Activated CD8-positive, alpha-beta T cell treated with anti-CD3 and anti-CD28 coated beads for 36 hours (primary cell): ENCODE measurements at places on chromosomes 5 and 9. TPM values are rescaled to one million over a fixed set of nuclear protein-coding genes. Genes with fewer than 3 reads are reported as not detected.

- H3K4me1 ChIP-seq = no peaks in the 10 kb centered on the region
- H3K27me3 ChIP-seq = peaks cover 1% of the 10 kb centered on the region
- no peak for DNase-seq
Measured at GRCh38 chr5:111636736-111637135, 120.3 kb downstream of the NREP start.

- H3K27ac ChIP-seq = no peak overlapping the region
- peaks cover 5% of the 10 kb centered on the region for H3K27me3 ChIP-seq
- H3K36me3 ChIP-seq = no peaks in the 10 kb centered on the region
- DNase-seq = no peak
- H3K4me1 ChIP-seq = no peaks in the 10 kb centered on the region
Measured at GRCh38 chr9:36894695-36895310, 139.3 kb downstream of the PAX5 start.

- H3K4me3 ChIP-seq = no peak overlapping the region
- no peak overlapping the region for H3K27ac ChIP-seq
- H3K36me3 ChIP-seq = peaks cover 4% of the 10 kb centered on the region
- H3K4me1 ChIP-seq = no peaks in the 10 kb centered on the region
- no peak for DNase-seq
Measured at GRCh38 chr5:81924442-81924841, 47.4 kb upstream of the ATG10 start.

GRCh38 chr9:83588256-83588655, 34.7 kb upstream of the IDNK start:
- H3K4me3 ChIP-seq = no peak overlapping the region
- H3K27ac ChIP-seq = no peak overlapping the region
- no peak for DNase-seq
- peaks cover 3% of the 10 kb centered on the region for H3K36me3 ChIP-seq
- H3K27me3 ChIP-seq = no peaks in the 10 kb centered on the region
- H3K4me1 ChIP-seq = no peaks in the 10 kb centered on the region

The ATOX1 gene
- 73.3 TPM for total RNA-seq

GRCh38 chr9:25418974-25419373, 259.3 kb downstream of the TUSC1 start:
- no peak overlapping the region for H3K27ac ChIP-seq
- no peaks in the 10 kb centered on the region for H3K4me1 ChIP-seq
- H3K27me3 ChIP-seq = no peaks in the 10 kb centered on the region
- no peak for DNase-seq
- no peak overlapping the region for H3K4me3 ChIP-seq

DNA sequence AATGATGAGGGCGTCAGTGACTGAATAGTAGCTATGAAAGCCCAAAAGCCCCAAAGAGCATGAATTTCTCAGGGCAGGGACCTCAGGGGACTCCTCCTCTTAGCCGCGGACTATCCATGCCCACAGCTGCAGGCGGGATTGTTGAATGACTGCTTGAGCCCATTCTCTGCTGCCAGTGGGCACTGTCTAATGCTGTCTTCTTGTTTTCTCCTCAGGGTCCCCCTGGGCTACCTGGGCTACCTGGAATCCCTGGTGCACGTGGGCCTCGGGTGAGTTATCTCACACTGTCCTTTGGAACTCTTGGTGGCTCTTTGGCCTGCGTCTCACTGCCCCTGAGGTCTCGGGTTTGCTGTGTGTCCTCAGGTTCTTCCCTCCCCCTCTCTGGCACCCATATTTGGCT, 22.7 kb downstream of the COL27A1 start:
- H3K27me3 ChIP-seq = peaks cover 3% of the 10 kb centered on the region
- no peak overlapping the region for H3K4me3 ChIP-seq
- DNase-seq = no peak
- H3K27ac ChIP-seq = no peak overlapping the region

The FGD3 gene
- total RNA-seq = 43.5 TPM
